ENCODE measurements at places on chromosomes 2 and 18. TPM values are rescaled to one million over a fixed set of nuclear protein-coding genes. Genes with fewer than 3 reads are reported as not detected.

GALNT3 gene
- total RNA-seq = not detected

LGALSL gene
- 1.7 TPM for total RNA-seq

THUMPD2 gene
- total RNA-seq = 5.5 TPM

CCDC178 gene
- not detected for total RNA-seq

SP140 gene
- 9.3 TPM for total RNA-seq

GORASP2 gene
- total RNA-seq = 34.5 TPM

AQP12B gene
- total RNA-seq = not detected

UGT1A10 gene
- total RNA-seq = not detected

CNOT9 gene
- 80.1 TPM for total RNA-seq

PXDN gene
- total RNA-seq = 0.88 TPM

DNA sequence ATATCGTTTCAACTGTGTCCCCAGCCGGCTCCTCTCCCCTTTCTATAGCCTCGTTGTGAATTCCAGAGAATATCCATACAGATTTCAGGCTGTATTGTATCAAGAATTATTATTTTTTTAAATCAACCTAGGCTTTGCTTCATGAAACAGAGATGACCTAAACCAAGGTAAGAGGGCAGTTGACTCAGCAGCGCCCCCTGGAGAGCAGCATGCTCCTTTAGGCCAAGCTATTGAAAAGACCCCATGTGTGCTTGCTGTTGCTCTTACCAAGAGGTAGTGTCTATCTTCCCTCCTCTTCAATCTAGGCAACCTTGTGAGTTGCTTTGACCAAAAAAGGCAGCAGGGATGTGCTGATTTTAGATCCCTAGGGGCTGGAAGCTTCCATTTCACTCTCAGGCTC is 426.7 kb upstream of the SMIM21 start:
- peak; percentile 22 for DNase-seq

- DNase-seq = no peak
Measured at GRCh38 chr2:74593826-74594772, 39.6 kb downstream of the DOK1 start.

GRCh38 chr2:218089259-218089658 is 20.2 kb downstream of the RUFY4 start:
- DNase-seq = no peak

DNA sequence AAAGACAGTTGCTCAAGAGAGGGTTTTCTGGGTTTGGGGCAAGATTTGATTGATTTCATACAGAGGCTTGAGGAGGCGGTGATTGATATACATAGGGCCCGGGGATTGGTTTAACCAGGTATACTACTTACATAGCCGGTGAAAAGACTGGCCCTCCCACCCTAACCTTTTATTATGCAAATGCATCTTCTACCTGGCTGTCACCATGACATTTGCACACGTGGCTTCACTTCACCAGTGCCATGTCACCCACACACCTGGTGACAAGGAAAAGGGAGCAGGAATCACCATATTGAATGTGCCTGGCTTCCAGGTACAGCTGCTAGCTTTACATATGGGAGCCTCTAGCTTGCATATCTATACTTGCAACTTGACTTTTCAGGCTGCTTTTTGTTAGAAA is 9.7 kb downstream of the ERMN start:
- no peak for DNase-seq

DNA sequence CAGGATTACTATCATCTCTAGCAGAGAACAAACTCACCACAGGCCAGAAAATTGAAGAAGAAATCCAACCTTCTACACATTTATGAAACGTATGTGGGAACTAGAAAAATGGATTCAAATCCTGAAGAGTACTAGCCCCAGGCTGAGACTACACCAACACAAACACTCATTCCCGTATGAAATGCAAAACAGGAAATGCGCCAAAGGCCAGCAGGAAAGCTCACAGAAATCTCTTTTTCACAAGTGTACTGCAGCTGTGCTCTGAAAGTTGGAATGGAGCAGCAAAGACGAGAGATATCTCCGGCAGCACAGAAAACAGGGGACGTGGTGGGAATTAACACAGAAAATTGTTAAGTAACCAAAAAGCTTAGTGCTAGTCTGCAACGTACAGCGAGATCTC is 913.5 kb downstream of the TDRD15 start:
- peak; percentile 4 for DNase-seq

DNA sequence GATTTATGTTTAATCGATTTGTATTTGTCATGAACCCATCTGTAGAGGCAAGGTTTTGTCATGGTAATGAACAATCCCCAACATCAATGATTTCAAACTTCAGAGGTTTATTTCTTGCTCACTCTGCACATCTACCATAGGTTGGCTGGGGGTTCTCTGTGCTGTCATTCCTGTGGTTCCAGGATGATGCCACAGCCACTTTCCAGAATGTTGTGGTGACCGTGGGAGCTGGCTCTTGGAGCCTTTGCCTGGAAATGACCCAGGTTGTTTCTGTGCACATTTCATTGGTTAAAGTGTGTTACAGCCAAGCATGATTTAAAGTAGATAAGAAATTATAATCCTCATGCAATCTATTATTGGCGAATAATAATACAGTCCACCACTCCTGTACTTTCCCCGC is 28.2 kb upstream of the EPAS1 start:
- peak; percentile 46 for DNase-seq

- DNase-seq = no peak
Measured at GRCh38 chr18:78652001-78652545, 327.5 kb upstream of the SALL3 start.

- no peak for DNase-seq
Measured at GRCh38 chr2:38269421-38269820, 107.7 kb downstream of the ATL2 start.

GRCh38 chr2:190842606-190843104 is 38.0 kb upstream of the GLS start:
- DNase-seq = no peak

- no peak for DNase-seq
Measured at GRCh38 chr2:109264595-109265328, 135.8 kb downstream of the SH3RF3 start.

- DNase-seq = peak; percentile 33
Measured at GRCh38 chr2:9430316-9431293, 7.2 kb downstream of the CPSF3 start.

- DNase-seq = no peak
Measured at GRCh38 chr18:27983780-27984179, 193.2 kb downstream of the CDH2 start.

DNA sequence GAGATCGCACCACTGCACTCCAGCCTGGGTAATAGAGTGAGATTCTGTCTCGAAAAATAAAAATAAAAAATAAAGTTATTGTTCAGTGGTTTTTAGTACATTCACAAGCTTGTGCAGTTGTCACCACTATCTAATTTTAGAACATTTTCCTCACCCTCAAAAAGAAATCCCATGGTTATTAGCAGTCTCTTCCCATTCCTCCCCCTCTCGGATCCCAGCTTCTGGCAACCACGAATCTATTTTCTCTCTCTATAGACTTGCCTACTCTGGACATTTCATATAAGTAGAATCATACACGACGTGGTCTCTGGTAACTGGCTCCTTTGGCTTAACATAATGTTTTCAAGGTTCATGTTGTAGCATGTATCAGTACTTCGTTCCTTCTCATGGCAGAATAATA is 38.6 kb downstream of the CABLES1 start:
- DNase-seq = no peak

GRCh38 chr2:206092297-206092696 is 6.3 kb upstream of the INO80D start:
- DNase-seq = peak; percentile 14

DNA sequence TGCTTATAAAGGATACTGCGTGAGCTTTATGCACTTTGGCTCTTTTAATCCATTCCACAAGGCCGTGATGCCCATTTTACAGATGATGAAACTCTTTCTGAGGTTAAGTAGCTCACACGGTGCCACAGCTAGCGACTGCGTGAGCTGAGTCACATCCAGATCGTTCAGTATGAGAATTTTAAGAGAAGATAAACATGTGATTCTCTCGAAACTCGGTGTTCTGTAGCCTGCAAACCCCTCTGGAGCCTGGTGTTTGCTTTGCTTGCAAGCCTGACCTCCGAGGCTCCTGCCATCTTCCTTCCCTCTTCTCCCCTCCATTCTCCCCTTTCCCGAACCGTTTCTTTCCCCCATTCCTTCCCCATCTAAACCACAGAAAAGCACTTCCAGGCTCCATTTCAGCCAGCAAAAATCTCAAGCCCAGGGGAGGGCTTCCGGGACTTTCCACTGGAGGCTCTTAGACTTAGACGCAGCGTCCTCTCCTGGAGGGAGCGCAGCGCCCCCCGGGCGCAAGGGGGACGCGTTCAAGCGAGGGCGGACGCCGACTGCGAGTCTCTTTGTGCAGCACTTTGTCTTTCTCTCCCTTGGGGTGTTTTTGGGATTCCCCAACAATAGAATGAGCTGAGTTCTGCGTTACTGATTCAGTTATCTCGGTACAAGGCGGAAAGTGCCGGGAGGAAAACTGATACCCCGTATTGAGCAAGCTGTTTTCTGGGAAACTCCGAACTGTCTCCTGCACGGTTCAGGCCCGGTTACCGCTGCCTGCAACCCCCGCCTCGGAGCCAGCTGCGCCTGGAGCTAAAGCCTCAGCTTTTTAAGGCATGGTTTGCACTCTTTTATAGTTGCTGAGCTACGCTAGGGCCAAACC is 38.0 kb downstream of the CYP1B1 start:
- DNase-seq = no peak

GRCh38 chr2:203209538-203209937 is 29.3 kb upstream of the CYP20A1 start:
- no peak for DNase-seq

DNA sequence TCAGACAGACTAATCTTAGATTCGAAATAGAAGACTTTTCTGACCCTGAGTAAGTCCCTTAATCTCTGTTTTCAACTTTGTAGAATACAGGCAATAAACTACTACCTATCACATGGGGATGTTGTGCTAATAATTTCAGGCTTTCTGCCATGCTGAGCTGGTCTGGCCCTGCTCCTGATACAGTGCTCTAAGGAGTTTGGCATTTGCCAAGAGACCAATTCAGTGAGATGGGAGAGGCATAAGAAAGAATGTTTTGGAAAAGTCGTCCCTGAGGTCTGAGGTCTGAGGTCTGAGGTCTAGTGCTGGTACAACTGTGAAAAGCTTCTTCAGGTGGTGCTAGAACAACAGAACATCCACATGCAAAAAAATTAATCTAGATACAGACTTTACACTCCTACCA is 35.9 kb upstream of the SP3 start:
- DNase-seq = no peak

- DNase-seq = no peak
Measured at GRCh38 chr2:479490-480176, 191.7 kb upstream of the ALKAL2 start.

DNA sequence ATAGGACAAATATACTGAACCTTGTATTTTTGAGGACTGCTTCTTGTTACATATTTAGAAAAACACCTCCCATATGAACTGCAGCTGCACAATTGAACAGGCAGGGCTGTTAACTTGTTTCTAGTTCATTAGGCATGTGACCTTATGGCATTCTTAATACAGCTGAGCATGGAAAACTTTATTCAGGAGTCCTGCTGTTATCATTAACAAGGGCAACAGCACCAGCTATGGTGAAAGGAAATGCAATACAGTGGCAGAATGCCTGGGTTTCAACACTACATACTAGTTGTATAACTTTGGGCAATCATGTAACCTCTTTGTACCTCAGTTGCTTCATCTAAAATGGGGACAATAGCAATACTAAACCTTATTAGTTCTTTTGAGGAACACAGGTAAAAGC is 71.8 kb downstream of the GDF7 start:
- no peak for DNase-seq

DNA sequence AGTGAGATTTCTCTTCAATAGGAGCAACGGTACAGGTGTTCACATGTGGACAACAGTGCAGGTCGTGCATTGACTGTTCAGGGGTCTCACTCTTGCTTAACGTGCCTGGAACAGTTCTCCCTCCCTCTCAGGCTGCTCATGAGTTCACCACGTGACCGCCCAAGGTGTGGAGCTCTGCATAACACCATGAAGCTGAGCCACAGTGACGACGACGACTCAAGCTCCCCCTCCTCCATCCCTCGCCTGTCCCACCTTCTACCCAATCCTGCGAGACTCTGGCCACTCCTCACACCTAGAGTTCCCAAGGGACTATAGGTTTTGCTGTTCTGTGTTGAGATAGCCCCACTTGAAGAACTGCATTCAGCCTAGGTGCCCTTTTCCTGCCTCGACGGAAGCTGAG is 42.8 kb downstream of the STK25 start:
- no peak for DNase-seq

GRCh38 chr2:3399829-3400228 is 20.3 kb downstream of the TRAPPC12 start:
- no peak for DNase-seq

DNA sequence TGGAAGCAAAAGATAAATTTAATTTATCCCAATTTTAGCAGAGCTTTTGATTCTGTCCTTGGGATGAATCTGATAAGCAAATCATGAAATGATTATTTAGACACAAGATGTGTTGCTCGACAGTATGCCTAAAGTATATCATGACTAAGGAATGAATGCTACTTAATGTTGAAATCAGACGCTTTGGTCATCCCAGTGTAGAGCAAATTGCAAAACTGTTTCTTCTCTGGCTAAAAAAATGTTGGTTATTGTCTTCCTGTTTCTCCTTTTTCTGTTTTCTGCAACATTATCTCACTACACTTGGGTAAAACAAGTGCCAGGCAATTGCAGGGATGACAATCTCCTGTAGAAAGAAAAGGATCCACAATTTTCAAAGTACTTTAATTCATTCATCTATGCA is 66.4 kb downstream of the BABAM2 start:
- DNase-seq = no peak

- no peak for DNase-seq
Measured at GRCh38 chr2:3272761-3273160, 104.9 kb downstream of the EIPR1 start.

GRCh38 chr18:49048396-49049020 is 97.7 kb upstream of the SMAD7 start:
- no peak for DNase-seq

- no peak for DNase-seq
Measured at GRCh38 chr2:88099798-88100488, 27.9 kb downstream of the FABP1 start.

GRCh38 chr2:174336501-174337336 is 2.0 kb downstream of the SP9 start:
- no peak for DNase-seq

GRCh38 chr2:45009928-45010701 is 863 bp upstream of the SIX2 start:
- peak; percentile 77 for DNase-seq
